Activated CD4-positive, alpha-beta T cell treated with anti-CD3 and anti-CD28 coated beads, Interleukin-2, amount 10 ng/mL, durations not matched to agents 7 days and 5 days (primary cell): ENCODE measurements at places on chromosomes 12 and 14. TPM values are rescaled to one million over a fixed set of nuclear protein-coding genes. Genes with fewer than 3 reads are reported as not detected.

Gene KMT2D
- total RNA-seq, result 116 TPM

Gene IRAK3
- total RNA-seq, result 0.89 TPM

DNA sequence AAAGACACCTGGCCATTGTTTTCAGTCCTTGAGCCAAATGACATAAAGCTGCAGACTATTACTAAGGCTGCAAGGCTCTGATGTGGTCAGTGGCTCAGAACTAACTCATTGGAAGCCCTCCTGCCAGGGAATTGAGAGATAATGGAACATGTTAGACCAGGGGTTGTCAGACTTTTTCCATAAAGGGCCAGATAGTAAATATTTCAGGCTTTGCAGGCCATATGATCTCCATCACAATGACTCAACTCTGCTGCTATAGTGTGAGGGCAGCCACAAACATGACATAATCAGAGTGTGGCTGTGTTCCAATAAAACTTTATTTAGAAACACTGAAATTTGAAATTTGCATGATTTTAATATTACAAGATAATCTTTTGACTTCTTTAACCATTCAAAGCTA lies 140.3 kb downstream of the TMEM30B start:
- no peaks in the 10 kb centered on the region for H3K36me3 ChIP-seq
- no peaks in the 10 kb centered on the region for H3K4me1 ChIP-seq
- DNase-seq, result no peak
- H3K4me3 ChIP-seq, result no peak overlapping the region

DNA sequence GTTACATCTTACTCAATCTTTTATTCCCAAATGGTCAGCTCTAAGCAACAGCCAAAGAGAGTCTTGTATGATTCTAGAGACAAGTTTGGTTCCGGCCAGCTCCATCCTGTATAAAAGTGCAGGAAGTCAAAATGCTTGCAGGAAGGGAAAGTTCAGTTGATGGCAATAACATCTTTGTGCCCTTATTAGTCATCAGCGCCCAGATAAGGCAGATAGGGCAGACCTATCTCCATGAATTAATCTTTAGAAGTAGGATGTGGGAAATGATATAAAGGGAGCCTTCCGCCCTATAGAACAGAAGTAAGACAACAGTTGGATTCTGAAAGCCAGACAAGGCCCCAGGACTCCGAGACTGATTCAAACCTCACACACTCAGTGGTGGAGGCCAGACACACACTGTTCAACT lies 6.4 kb downstream of the GNS start:
- no peak overlapping the region for H3K4me3 ChIP-seq
- DNase-seq, result no peak
- peaks cover 22% of the 10 kb centered on the region for H3K36me3 ChIP-seq
- H3K4me1 ChIP-seq, result peaks cover 38% of the 10 kb centered on the region
- no peaks in the 10 kb centered on the region for H3K27me3 ChIP-seq

DNA sequence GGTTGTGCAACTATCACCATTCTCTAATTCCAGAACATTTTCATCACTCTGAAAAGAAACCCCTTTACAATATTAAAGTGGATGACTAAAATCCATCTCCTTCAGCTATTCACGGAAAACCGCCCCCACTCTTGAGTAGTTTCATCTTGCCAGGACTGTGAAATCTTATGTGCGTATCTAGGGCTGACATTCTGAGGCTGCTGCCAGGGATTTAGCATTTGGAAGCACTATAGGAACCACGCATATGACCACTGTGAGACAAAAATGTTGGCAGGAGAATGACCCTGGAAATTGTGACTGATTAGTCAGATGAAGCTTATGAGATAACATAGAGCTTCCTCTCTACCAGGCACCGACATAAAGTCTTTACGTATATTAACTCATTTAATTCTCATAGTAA lies 305.2 kb upstream of the PDE3A start:
- no peaks in the 10 kb centered on the region for H3K27me3 ChIP-seq
- no peak overlapping the region for H3K4me3 ChIP-seq
- no peak overlapping the region for H3K27ac ChIP-seq
- no peaks in the 10 kb centered on the region for H3K4me1 ChIP-seq
- DNase-seq, result no peak
- no peaks in the 10 kb centered on the region for H3K36me3 ChIP-seq

Gene TRAFD1
- total RNA-seq, result 68.9 TPM

- no peak overlapping the region for H3K27ac ChIP-seq
- DNase-seq, result no peak
- H3K36me3 ChIP-seq, result peaks cover 11% of the 10 kb centered on the region
- no peak overlapping the region for H3K4me3 ChIP-seq
- no peaks in the 10 kb centered on the region for H3K27me3 ChIP-seq
Observed at GRCh38 chr12:92424338-92424737, 278.5 kb upstream of the PLEKHG7 start.

DNA sequence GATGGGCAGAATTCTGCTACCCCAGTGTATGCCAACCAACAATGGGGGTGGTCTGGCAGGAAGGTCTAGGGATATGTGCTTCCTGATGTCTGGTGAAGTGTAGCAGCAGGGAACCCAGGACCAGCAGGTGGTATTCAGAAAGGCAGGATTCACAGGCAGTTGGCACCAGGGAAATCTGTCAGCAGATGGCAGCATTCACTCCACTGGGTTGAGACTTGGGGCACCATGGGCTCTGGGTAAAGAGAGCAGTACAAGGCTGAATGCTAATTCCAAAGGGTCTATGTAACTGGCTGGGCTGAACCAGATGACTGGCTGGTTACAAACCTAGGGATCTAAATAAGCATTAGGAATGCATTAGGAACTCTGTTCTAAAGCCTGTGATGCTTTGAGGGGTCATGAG lies 466.9 kb upstream of the STXBP6 start:
- no peak for DNase-seq
- H3K27me3 ChIP-seq, result no peaks in the 10 kb centered on the region
- no peaks in the 10 kb centered on the region for H3K36me3 ChIP-seq
- no peaks in the 10 kb centered on the region for H3K4me1 ChIP-seq

GRCh38 chr14:29709490-29709889 lies 218.2 kb downstream of the PRKD1 start:
- no peaks in the 10 kb centered on the region for H3K4me1 ChIP-seq
- no peaks in the 10 kb centered on the region for H3K27me3 ChIP-seq
- no peak overlapping the region for H3K4me3 ChIP-seq
- no peak for DNase-seq
- no peak overlapping the region for H3K27ac ChIP-seq

GRCh38 chr12:67710582-67710981 lies 62.0 kb downstream of the DYRK2 start:
- no peaks in the 10 kb centered on the region for H3K36me3 ChIP-seq
- H3K4me3 ChIP-seq, result no peak overlapping the region
- peaks cover 7% of the 10 kb centered on the region for H3K27me3 ChIP-seq
- DNase-seq, result no peak
- H3K4me1 ChIP-seq, result no peaks in the 10 kb centered on the region
- no peak overlapping the region for H3K27ac ChIP-seq

Gene HNF1A
- not detected for total RNA-seq

GRCh38 chr14:71314717-71315116 lies 407.5 kb downstream of the PCNX1 start:
- peaks cover 6% of the 10 kb centered on the region for H3K36me3 ChIP-seq
- no peak for DNase-seq
- H3K27me3 ChIP-seq, result peaks cover 3% of the 10 kb centered on the region
- H3K27ac ChIP-seq, result no peak overlapping the region

Gene IQSEC3
- total RNA-seq, result not detected

GRCh38 chr12:104471336-104471735 lies 14.6 kb downstream of the CHST11 start:
- H3K27me3 ChIP-seq, result no peaks in the 10 kb centered on the region
- H3K36me3 ChIP-seq, result peaks cover 51% of the 10 kb centered on the region
- no peak for DNase-seq
- H3K4me1 ChIP-seq, result peaks cover 85% of the 10 kb centered on the region
- no peak overlapping the region for H3K4me3 ChIP-seq
- no peak overlapping the region for H3K27ac ChIP-seq

GRCh38 chr12:126534495-126534894 lies 1469.3 kb downstream of the AACS start:
- H3K36me3 ChIP-seq, result no peaks in the 10 kb centered on the region
- no peaks in the 10 kb centered on the region for H3K27me3 ChIP-seq
- H3K4me3 ChIP-seq, result no peak overlapping the region

Gene LHX5
- not detected for total RNA-seq

DNA sequence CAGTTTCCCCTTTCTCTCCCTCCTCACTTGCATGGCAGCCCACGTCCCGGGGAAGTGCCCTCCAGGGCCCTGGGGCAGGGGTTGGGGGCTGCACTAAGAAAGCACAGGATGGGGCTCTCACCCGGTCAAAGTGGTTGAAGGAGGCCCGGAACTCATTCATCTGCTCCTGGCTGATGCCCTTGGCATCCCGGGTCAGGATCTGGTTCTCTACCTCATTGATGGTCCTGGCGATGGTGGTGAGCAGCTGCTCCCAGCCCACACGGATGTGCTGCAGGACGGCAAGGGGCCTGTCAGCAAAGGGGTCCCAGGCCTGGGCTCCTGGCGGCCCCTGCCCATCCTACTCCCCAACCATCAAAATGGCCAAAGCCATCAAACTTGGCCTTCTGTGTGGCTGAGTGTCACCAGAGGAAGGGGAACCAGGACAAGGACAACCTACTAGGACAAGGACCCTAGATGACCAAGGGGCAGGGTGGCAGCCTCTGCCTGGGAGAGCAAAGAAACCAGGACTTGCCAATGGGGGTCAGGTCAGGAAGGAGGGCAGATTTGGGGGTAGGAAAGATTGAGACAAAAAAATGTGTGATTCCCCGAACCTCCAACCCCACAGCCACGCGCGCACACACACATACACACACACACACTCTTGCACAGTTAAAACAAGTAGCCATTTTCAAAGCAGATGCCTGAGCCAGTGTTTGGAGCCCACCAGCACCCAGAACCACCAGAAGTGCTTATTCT lies 87.1 kb upstream of the ZFP36L1 start:
- no peak overlapping the region for H3K4me3 ChIP-seq
- no peak for DNase-seq
- no peak overlapping the region for H3K27ac ChIP-seq
- H3K4me1 ChIP-seq, result no peaks in the 10 kb centered on the region
- no peaks in the 10 kb centered on the region for H3K27me3 ChIP-seq
- H3K36me3 ChIP-seq, result peaks cover 7% of the 10 kb centered on the region

DNA sequence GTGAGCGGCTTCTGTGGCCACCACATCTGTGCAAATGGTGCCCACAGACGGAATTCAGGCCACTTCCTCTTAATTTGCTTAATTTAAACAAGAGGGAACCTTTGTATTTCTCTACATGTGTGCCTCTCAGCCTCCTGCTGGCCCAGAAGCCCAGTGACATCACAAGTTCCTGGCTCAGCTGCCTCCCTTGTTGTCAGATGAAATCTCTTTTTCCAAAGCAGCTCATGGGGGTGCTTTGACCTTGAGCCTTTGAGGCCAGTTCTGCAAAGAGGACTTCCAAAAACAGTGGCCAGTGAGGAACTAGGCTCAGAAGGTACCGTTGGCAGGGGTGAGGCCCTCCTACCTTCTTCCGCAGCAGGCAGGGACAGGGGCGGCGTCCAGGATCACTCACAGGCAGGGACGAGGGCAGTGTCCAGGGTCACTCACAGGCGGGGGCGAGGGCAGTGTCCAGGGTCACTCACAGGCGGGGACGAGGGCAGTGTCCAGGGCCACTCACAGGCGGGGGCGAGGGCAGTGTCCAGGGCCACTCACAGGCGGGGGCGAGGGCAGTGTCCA lies 35.0 kb upstream of the GALNT9 start:
- no peak overlapping the region for H3K4me3 ChIP-seq
- DNase-seq, result no peak
- H3K27ac ChIP-seq, result no peak overlapping the region
- H3K36me3 ChIP-seq, result peaks cover 2% of the 10 kb centered on the region
- H3K27me3 ChIP-seq, result no peaks in the 10 kb centered on the region

Gene FSCB
- not detected for total RNA-seq

DNA sequence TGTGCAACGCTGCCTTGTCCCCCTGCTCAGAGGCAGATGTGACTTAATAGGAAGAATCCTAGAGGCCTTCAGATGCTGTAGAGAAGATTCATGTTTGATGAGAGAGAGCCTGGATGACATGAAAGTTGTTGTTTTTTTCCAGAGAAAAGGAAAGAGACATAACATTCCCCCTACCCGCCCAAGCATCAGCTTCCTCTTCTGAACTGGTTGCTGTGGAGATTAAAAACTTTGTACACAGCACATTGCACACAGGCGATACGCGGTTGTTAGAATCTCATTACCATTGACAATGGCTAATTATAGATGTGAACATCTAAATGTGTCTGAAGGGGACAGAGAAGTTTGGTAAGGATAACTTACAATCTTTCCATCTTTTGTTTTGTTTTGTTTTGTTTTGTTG lies 13.6 kb upstream of the ETFBKMT start:
- H3K36me3 ChIP-seq, result no peaks in the 10 kb centered on the region
- H3K27ac ChIP-seq, result no peak overlapping the region
- H3K4me3 ChIP-seq, result no peak overlapping the region
- H3K27me3 ChIP-seq, result peaks cover 2% of the 10 kb centered on the region
- peaks cover 2% of the 10 kb centered on the region for H3K4me1 ChIP-seq

DNA sequence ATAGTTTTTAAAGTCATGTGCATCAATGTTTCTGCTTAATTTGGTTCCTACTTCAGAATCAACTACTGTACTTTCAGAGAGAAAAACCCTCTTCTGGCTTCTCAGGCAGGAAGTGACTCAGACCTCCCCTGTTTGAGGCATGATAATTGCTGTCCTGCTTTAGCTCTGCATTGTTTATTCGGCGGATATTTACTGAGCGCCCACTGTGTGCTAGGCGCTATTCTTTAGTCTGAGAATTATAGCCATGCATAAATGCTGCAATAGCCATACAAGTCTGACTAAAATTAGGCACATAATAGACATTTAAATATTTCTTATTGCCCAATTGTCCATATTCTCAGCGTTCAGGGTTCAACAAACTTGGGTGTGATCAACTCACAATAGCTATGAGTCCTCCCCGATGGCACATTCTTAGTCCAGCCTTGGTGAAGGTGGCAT lies 6.1 kb upstream of the AMIGO2 start:
- peak overlapping the region; percentile 10 for H3K4me3 ChIP-seq
- H3K4me1 ChIP-seq, result peaks cover 59% of the 10 kb centered on the region
- H3K27ac ChIP-seq, result peak overlapping the region; percentile 55
- DNase-seq, result peak; percentile 63
- H3K27me3 ChIP-seq, result no peaks in the 10 kb centered on the region

- peak; percentile 51 for DNase-seq
- peaks cover 11% of the 10 kb centered on the region for H3K36me3 ChIP-seq
- H3K4me3 ChIP-seq, result no peak overlapping the region
- H3K4me1 ChIP-seq, result peaks cover 10% of the 10 kb centered on the region
- no peak overlapping the region for H3K27ac ChIP-seq
Observed at GRCh38 chr12:6735448-6736191, 11.8 kb downstream of the COPS7A start.

Gene KRT74
- 0.15 TPM for total RNA-seq

Gene MUCL1
- not detected for total RNA-seq

Gene ADAM20
- 0.17 TPM for total RNA-seq

DNA sequence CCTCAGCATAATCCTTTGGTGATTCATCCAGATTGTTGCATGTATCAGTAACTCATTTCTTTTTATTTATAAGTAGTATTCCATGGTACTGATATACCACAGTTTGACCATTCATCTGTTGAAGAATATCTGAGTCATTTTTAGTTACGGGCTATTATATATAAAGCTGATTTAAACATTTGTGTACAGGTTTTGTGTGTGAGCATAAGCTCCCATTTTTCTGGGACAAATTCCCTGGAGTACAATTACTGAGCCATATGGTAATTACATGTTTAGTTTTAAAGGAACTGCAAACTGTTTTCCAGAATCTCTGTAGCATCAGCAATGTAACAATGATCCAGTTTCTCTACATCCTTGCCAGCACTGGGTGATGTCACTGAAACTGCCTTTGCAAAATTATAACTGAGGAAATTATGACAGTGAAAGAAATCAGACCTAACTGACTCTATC lies 236.2 kb upstream of the KRR1 start:
- H3K27me3 ChIP-seq, result peaks cover 20% of the 10 kb centered on the region
- DNase-seq, result no peak
- H3K4me3 ChIP-seq, result no peak overlapping the region

GRCh38 chr12:53989227-53990113 lies 4.5 kb downstream of the HOXC10 start:
- H3K27me3 ChIP-seq, result peaks cover 99% of the 10 kb centered on the region
- DNase-seq, result peak; percentile 54
- H3K4me1 ChIP-seq, result peaks cover 39% of the 10 kb centered on the region
